GM13977 (cell line): ENCODE measurements at places on chromosomes 5 and 9.

GRCh38 chr5:4095918-4096630, 500.4 kb downstream of the IRX1 start:
- no peak for DNase-seq

DNA sequence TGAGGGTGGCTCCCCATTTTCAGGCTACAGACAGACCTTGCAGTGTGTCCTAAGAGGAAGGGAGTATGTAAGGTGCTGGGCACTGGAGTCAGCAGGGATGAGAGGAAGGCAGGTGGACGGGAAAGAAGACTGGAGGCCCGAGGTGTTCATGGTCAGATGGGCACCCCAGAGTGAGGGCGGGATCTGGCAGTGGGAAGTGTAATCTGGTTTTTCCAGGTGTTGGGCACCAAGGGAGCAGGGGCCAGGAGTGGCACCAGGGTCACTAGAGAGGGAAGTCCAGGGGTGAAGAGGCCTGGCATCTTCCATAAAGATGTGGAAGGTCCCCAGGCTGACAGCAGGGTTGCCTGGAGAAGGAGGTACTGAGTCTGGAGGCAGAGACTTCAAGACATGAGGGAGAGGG, 29.7 kb downstream of the PITX1 start:
- DNase-seq, result no peak

DNA sequence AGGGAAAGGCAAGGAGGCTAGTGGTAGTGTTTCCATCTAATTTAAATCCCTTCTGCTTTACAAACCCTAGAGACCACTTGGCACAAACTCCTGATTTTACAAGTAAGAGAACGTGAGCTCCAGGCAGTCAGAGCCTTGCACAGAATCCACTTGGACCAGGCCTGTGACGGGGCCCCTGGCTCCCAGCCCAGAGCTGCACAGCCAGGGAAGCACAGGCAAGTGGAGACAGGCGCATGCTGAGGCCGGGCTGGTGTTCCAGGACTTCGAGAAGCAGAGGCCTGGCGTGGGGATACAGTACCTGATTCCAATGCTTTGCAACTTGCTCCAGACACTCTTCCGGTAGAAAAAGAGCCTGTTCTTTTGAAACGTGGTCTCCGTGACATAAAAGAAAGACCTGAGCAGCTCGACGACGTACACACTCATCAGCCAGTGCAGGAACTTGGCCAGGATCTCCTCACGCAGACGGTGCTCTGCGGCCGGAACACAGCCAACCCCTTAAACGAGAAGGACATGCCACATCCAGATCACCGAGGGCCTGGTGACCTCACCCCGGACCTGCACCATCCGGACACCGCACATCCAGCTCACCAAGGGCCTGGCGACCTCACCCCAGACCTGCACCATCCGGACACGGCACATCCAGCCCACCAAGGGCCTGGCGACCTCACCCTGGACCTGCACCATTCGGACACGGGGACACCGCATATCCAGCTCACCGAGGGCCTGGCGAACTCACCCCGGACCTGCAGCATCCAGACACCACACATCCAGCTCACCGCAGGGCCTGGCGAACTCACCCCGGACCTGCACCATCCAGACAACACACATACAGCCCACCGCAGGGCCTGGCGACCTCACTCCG, 12.5 kb downstream of the TERT start:
- no peak for DNase-seq

DNA sequence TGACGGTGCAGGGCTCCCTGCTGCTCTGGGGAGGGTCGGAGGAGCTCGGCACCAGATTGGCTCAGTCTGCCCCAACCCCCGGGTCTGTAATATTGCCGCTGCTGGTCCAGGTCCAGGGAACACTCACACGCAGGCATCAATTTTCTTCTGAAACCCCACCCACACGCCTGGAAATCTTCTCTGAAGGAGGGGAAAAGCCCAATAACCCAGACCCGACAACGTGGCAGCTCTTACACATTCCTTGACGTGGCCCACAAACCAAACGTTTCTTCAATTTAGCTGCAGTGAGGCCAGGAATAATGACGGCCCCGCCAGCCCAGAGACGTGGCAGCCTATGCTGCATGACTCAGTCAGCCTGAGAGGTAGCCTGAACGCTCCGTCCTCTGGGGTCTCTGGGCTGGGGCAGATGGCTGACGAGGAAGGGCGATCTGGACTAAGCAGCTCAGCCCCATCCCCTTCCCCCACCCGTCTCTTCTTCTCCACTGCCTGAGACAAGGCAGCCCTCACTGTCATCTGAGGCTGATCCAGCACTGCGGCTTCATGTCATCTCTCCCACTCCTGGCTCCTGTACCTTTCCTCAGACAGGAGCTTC, 9.9 kb upstream of the SPARC start:
- no peak for DNase-seq

DNA sequence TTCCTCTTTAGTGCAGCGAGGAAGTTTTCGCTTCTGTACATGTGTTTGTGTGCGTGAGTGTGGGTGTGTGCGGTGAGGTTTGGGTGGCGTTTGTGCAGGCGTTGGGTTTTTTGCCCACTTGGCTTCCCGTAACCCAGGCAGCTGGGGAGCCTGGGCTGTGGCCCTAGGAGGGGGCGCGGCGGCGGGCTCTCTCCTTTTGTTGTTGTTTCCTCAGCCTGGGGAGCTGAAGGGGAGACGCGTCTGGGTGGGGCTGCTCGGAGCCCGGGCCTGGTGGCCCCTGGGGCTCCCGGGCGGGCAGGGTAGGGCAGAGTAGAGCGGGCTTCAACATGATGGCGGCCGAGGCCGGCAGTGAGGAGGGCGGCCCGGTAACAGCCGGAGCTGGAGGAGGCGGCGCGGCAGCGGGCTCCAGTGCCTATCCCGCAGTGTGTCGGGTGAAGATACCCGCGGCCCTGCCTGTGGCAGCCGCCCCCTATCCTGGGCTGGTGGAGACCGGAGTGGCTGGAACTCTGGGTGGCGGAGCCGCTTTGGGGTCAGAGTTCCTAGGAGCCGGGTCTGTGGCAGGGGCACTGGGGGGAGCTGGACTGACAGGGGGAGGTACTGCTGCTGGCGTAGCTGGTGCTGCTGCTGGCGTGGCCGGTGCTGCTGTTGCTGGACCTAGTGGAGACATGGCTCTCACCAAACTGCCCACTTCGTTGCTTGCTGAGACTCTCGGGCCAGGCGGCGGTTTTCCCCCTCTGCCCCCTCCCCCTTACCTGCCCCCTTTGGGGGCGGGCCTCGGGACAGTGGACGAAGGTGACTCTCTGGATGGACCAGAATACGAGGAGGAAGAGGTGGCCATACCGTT, 665 bp downstream of the RASA1 start:
- DNase-seq, result peak; percentile 73

DNA sequence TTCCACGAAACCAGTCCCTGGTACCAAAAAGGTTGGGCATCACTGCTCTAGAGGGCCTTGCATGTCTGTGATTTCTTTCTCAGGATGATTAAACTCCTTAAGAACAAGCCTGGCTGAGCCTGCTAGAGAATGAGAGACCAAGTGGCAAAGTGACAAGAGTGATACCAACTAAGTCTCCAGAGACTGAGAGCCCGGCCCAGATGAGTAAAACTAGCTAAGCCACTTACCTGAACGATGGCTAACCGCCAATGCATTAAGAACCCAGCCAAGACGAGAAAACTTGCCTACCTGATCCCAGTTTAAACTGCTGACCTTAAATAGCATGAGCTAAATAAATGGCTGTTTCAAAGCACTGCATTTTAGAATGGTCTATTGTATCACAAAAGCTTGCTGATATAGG, 5.6 kb upstream of the CCDC152 start:
- DNase-seq, result no peak

DNA sequence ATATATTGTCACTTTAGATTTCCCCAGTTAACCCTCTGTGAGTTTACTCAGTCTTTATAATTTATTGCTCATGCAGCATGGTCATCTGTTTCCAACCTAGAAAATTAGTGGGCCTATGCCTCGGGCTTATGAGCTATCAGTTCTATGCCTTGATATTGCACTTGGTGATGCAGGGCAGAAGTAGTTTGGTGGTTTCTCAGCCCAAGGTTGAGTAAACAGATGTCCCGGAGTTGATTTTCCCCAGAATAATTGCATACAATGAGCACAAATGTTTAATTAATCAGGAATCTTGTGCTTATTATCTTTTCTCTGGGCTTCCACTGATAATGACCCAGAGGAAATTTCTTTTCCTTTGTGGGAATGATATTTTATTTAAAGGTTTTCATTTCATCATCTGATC, 474.0 kb downstream of the CCDC171 start:
- no peak for DNase-seq

DNA sequence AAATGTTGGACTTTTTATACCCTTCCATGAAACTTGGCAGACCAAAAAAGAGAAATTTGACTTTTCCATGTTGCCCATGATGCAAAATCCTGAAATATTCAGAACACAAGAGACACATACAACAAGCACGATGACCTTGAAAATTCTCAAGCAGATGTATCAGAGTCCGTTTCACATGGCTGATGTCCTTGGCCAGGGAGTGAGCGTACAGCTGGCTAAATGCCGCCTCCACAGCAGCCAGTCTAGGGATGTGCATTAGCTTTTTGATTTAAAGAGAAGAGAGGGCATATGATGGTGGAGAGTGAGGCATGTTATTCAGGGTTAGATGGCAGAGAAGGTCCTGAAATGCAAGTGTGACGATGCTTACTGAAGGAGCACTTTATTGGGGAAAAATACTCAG, 148.0 kb upstream of the SEMA6A start:
- DNase-seq, result no peak

DNA sequence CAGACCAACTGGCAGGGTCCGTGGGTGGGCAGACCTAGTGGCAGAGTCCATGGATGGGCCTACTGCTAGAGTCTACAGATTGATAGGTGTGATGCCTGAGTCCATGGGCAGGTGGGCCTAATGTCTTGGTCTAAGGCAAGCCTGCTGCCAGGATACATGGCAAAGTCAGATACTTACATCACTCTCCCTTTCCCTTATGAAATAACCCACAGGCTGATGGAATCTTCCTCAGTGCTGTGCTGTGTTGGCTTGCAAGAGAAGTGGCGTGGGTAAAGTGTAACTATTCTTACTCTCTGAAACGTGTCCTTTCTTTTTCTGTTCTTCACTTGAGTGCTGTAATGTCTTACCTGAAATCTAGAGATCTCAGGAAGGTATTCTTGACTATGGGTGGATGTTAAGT, 67.3 kb upstream of the ADRB2 start:
- no peak for DNase-seq

- DNase-seq, result no peak
Observed at GRCh38 chr5:24497145-24497544, 147.6 kb downstream of the CDH10 start.

GRCh38 chr5:57113481-57113880, 60.4 kb upstream of the GPBP1 start:
- no peak for DNase-seq

- DNase-seq, result no peak
Observed at GRCh38 chr5:178866946-178867345, 7.2 kb downstream of the ZNF354B start.

DNA sequence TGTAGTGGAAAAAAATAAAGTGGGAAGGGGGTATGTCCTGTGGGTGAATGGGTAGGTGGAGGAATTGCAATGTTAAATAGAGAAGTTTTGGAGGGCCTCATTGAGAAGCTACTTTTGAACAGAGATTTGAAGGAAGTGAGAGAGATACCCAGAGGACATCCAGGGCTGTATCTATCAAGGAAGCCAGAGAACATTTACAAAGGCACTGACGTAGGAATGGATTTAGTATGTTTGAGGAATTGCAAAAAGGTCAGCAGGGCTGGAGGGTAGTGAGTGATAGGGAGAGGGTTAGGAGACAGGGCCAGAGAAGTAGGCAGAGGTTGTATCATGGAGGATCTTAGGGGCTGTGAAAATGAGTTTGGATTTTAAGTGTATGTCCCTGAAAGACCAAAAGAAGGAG, 13.9 kb downstream of the PTTG1 start:
- no peak for DNase-seq

DNA sequence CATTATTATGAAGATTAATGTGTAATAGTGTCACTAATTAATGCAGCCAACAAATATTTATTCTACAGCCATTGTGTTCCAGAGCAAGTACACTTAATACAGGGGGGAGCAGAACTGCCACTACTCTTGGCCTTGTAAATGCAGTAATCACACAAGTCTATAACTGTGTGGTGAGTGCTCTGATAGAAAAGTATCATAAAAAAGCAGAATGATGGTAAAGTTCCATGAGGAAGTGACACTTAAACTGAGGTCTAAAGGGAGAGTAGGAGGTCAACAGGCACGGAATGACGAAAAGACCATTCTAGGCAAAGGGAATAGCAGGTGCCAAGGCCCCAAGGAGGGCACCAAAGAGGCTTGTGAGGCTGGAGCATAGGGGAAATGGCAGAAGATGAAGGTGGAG, 142.9 kb downstream of the OSTF1 start:
- no peak for DNase-seq

GRCh38 chr9:91119679-91120078, 242.0 kb downstream of the AUH start:
- no peak for DNase-seq

DNA sequence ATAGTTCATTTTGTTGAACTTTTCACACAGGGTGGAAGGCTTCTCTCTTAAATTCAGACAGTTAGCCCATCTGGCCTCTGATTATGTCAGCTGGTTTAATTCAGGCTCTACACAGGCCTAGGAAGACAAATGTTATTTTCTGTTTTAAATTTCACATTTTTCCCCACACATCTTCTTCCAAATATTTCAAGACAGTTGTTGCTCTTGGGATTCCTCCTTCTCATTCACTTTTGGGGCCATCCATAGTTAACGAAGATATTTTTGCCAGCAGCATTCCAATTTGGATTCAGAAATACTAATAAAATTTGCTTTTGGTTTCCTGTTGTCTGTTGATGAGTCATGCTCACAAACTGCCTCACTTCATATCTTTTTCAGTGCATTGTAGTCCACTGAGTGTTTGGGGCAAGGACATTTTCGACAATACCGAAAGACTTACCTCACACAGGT, 475.4 kb downstream of the DMAC1 start:
- no peak for DNase-seq

- no peak for DNase-seq
Observed at GRCh38 chr5:65625743-65626142, 916 bp downstream of the SHLD3 start.

DNA sequence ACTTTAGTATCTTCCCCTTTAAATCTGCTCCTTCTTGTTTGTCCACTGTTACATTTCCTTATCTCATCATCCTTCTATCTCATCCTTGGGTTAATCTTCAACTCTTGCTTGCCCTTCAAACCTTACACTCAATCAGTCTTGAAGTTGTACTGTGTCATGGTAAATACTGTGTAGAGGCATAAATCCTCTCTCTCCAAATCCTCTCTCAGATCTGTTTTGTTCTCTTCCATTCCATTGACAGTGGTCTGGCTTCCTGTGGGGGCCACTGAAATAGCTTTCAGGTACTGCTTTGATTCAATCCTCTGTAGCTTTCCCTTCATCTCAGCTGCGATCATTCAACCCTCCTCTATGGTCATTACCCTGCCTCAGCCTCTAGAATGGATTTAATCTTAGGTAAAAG, 104.0 kb downstream of the PLCXD3 start:
- DNase-seq, result no peak
